RWPE1 (cell line): ENCODE measurements at places on chromosomes 3 and 15.

DNA sequence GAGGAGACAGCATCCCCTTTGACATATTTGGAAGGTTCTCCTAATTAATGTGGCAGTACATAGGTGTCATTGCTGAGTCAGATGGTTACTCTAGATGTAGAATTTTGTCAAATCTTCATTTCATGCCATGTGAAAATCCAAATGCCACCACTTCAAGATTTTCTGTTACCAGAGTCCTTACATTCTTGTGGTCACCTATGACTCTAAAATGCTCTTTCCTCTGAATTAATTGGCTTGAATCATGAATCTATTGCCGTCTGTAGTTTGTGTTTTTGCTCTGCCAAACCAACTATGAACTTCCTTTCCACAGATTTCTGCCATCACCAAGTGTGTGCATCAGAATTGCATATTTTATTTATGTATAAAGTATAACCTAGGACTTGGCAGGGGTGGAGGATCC, 269.4 kb upstream of the ZPLD1 start:
- no peak for DNase-seq

DNA sequence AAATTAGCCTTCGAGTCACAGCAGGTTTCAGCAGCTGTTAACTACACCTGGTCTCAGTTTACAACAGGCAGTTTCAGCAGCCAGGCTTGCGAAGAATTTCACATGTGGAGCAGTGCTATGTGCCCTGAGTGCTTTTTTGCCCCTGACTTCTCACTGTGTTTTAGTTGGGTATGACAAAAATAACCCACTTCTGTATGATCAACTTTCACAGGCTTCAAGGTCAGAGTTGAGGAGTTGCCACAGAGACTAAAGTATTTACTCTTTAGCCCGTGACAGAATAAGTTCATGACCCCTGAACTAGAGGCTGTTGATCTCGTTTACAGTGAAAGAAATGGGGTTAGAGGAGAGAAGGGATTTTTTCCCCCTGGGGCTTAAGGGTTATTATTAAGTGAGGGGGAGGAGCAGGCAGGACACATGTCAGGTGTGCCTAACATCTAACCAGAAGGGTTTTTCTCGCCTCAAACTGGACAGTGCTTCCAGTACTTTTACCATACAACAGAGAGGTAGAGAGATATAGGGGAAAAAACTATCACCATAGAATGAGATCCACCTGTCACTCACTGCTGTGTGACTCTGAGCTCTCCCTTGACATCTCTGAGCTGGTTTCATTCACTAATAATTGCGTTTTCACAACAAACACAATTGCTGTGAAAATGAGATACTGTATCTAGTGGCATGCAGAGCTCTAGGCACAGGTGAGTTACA, 14.0 kb upstream of the TOPBP1 start:
- no peak for DNase-seq

- no peak for DNase-seq
These were observed 82.5 kb downstream of the ADAMTS17 start for GRCh38 chr15:100259266-100259665.

DNA sequence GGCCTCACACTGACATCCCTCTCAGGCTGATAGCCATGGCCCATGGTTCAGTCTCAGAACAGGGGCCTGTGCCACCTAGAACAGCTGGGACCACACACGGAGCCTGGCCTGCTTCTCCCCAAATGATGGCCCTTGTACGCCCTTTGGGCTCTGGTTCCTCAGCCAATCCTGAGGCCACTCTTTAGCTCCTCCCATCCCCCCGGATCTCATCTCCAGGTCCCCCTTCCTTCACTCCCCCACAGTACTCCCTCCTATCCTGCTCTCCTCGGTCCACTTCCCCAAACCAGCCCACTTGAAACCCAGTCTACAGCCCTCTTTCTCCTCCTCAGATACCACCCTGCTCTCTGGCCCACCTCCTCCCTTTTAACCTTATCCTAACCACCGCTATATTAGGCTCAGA, 17.8 kb upstream of the ZFYVE19 start:
- DNase-seq: no peak

- no peak for DNase-seq
These were observed 236.4 kb downstream of the ISL2 start for GRCh38 chr15:76572983-76573314.

GRCh38 chr3:18838758-18839157, 309.6 kb upstream of the KCNH8 start:
- no peak for DNase-seq

DNA sequence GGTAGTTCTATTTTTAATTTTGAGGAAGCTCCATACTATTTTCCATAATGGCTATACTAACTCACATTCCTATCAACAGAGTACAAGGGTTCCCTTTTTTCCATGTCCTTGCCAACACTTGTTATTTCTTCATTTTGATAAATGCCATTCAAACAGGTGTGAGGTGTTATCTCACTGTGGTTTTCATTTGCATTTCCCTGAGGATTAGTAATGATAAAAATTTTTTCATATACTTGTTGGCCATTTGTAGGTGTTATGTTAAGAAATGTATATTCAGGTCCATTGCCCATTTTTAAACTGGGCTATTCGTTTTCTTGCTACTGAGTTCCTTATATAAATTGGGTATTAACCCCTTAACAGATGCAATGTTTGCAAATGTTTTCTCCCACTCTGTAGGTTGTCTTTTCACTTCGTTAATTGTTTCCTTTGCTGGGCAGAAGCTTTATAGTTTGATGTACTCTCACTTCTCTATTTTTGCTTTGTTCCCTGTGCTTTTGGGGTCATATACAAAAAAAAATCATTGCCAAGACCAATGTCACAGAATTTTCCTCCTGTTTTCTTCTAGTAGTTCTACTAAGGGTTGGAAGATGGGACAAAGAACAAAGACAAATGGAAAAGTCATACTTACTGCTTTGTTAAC, 11.0 kb upstream of the VPS39 start:
- no peak for DNase-seq

DNA sequence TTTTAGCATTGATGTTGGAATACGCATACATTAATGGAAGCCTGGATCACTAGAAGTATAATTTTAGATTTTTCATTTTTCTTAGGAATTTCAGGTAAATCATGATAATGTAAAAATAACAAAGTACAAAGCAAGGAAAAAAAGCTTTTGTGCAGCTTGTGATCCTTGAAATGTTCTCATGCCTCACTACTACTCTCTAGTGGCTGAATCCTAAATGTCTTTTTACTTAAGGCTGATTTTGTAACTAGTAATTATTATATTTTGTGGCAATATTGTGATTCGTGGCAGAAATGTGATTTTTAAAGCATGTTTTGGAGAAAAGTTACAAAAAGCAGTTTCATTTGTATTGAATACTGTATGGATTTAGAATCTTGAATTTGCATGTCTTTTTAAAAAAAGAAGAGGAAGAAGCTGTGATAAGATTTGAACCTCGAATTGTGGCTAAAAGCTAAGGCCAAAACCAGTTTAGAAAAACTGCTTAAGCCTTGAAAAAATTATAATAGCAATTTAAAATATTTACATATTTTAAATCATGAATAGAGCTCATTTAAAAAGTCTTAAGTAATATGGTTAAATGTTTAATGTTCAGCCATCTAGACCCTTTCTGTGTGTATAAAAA, 39.0 kb downstream of the U2SURP start:
- DNase-seq: no peak

DNA sequence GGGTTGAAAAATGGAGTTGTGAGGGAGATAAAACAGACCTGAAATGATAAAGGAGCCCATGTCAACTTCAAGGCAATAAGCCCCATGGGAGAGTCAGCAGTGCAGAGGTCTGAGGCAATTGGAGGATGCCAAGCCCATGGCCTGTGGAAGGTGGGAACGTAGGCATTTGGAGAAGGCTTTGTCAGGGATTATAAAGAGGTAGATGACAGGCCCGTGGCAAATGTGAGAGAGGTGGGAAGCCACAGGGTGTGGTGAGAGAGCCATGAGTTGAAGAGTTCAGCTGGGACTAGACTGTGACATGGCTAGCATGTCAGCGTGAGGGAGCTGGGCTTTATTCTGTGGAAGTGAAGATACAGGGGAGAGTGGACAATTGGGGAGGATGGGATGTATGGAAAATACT, 35.4 kb downstream of the MFSD1 start:
- no peak for DNase-seq

- peak; percentile 17 for DNase-seq
These were observed 451.0 kb downstream of the MFSD1 start for GRCh38 chr3:159252772-159253384.

DNA sequence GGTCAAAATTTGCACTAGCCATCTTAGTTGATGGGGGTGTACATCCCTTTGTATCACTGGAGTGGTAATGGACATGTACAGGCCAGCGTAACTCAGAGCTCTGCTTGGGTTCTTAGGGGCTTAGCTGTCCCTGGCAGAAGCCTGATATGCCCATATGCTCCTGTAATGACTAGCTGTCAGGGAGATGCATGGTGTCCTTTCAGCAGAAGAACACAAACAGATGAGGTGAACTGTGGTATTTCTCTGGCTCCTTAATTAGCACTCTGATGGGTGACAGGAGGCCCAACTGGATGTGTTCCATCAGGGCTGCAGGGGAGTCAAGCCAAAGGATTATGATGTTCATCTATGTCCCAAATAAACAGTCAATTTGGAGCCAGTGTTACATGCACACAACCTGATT, 774.5 kb downstream of the AGBL1 start:
- no peak for DNase-seq

- DNase-seq: no peak
These were observed 83.4 kb downstream of the SLCO3A1 start for GRCh38 chr15:91936927-91937326.

- no peak for DNase-seq
These were observed 10.1 kb upstream of the AVEN start for GRCh38 chr15:34049112-34049511.

DNA sequence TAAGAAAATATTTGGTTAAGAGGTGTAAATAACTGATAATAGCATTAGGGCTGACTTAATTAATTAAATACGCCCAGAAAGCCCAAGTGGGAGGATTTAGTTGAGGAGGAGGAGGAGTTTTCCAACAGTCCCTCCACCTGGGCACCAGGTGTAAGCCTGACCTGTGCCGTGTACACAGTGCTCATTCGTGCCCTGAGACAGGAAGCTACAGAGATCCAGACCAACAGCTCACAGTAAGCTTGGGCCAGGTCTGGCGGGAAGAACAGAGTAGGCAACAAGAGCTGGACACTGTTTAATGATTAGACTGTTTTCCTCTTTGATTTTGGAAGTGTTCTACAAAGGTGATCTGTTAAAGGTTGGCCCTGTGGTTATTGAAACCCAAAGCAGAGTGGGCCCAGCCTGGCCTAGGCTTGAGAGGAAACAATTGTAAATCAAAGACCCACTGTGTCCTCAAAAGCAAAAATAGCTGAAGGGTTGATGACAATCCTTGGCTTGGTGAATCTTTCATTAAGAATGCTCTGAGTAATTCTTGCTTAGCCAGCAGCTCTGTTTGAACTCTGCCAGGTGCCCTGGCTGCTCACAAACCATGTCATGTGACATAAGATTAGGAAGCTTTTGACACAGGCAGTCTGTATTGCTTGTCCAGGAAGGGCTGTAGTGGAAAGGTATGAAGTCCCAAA, 13.8 kb downstream of the SQOR start:
- DNase-seq: peak; percentile 81

- DNase-seq: no peak
These were observed 17.8 kb downstream of the ALPK3 start for GRCh38 chr15:84834969-84835368.

GRCh38 chr3:43062564-43063040, 43.3 kb downstream of the POMGNT2 start:
- no peak for DNase-seq

GRCh38 chr3:134380249-134380648, 6.0 kb upstream of the AMOTL2 start:
- DNase-seq: no peak

GRCh38 chr15:44366971-44367370, 60.5 kb upstream of the CTDSPL2 start:
- DNase-seq: no peak

GRCh38 chr3:170383567-170383966, 26.1 kb downstream of the SKIL start:
- no peak for DNase-seq

- DNase-seq: no peak
These were observed 81.1 kb downstream of the SOX14 start for GRCh38 chr3:137845194-137845593.

DNA sequence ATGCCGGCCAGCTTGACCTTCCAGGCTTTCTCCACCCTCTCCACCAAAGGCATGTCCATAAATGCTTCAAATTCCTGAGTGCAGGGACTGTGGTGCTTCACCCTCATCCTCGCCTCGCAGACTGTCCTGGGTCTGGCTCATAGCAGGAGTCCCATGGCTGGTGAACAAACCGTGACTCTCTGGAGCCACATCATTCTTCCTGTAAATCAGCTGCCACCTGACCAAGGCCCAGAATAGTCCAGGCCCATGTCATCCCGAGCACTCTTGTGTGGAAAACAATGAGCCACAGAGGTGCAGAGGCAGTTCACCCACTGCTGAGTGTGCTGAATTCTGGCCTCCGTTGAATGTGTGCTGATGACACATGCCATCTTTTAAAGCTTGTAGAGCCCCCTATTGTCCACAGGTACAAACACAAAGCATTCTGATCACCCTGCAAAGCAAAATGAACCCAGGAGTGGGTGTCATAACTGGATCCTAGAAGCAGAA, 68.6 kb downstream of the ABHD5 start:
- DNase-seq: no peak

DNA sequence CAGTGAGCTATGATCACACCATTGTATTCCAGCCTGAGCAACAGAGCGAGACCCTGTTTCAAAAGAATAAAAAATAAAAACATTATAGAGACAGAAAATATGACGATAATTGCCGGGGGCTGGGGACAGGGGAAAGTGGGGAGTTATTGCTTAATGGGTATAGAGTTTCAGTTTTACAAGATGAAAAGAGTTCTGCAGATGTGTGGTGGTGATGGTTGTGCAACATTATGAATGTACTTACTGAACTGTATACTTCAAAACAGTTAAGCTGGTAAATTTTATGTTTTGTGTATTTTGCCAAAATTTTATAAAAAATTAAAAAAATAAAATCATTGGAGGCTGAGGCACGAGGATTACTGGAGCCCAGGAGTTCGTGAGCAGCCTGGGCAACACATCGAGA, 24.8 kb upstream of the ZNF774 start:
- DNase-seq: no peak

- DNase-seq: no peak
These were observed 177.4 kb upstream of the LINGO1 start for GRCh38 chr15:77810130-77810571.

DNA sequence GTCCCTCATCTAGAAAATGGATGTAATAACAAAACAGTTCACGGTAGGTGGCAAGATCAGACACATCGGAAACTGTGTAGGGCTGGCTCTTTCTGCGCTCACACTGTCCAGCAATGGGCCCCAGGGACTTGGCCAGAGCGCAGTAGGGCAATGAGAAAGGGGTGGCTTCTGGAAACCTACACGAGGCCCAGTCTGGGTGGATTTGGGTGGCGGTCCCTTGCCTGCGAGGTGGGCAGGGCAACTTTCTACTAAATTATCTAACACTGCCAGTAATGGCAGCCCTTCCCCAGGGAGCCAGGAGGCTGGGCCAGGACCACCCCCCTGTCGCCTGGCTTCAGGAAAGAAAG, 2.1 kb upstream of the TNK2 start:
- no peak for DNase-seq

DNA sequence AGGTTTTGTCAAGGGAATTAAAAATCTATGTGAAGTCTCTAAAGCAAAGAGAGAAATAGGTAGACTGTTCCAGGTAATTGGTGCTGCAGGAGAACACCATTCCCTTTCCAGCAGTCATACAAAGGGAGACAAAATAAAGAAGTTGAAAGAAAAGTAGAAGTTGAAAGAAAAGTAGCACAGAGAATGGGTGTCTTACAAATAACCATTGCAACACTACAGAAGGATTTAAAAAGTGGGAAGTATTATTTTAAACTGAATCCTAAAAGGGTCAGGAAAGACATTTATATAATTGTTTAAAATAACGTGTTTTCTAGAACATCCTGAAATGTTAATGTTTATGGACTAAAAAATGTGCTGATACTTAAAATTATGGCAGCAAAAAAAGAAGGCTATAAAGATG, 223.8 kb downstream of the RSRC1 start:
- DNase-seq: no peak
